ENCODE measurements at places on chromosomes 12 and 14.

- no peak for DNase-seq
Observed at GRCh38 chr12:5036031-5036430, 7.6 kb upstream of the KCNA5 start.

- DNase-seq: no peak
Observed at GRCh38 chr14:85479306-85479705, 50.6 kb upstream of the FLRT2 start.

DNA sequence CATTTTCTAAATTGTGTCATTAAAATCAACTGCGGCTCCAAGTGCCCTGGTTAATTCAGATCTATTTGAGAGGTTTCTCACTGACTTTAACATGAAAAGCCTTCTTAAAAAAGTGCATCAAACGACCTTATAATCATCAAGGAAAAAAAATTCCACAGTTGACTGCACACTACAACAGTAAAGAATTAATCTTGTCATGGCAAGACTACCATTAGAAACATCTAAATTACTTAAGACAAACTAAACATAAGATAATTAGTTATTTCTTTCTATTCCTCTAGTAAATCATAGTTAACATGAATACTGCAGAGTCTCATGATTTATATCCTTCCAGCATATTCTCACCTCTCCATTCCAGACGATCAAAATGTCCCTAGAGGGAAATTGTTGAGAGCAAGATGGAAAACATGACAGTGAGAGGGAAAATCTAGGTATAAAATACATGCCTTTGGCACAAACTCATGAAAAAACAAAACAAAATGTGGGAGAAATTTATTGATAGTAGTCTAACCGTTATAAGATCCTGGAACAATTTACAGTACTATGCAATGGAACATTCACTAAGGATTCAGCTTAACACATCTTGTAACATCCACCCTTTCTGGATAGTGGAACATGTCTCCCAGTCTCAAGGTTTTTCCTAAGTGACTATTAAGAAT, 112.5 kb downstream of the PRKD1 start:
- DNase-seq: no peak

DNA sequence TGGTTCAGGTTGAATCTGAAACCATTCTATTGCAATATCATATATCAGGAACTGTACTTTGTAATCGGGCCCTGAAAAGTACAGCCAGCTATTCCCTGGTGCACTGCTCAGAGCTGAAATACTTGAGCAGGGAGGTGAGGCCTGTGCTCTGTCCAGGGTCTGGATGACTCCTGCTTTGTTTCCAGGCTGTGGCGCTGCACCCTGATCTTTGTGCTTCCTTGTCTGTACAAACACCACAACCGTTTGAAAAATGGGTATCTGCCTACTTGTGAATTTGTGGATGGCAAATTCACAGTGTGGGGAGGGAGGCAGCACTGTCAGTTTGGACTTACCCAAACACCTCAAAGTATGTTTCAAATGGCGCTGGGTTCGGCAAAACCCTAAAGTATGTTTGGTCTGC, 155.4 kb upstream of the FAR2 start:
- no peak for DNase-seq

GRCh38 chr12:80485222-80485987, 41.4 kb downstream of the PTPRQ start:
- DNase-seq: no peak

DNA sequence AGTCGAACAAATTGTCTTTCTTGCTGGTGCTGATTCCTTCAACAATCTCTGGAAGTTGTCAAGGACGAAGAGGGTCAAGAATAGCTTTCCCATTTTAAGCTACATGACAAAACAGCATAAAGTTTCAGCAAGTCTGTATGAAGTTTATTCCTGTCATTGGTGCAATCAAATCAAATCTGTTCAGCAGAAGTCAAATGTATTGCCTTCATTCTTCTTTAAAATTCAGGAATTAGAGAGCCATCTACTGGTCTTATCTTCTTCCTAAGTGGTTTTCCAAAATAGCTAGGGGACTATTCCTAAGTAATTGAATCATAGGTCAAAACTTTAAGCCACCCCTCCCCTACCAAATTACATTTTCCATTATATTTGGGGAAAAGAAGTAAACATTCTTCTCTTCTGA, 990.2 kb downstream of the GALC start:
- no peak for DNase-seq

- no peak for DNase-seq
Observed at GRCh38 chr14:89625731-89626232, 208.7 kb upstream of the FOXN3 start.

- no peak for DNase-seq
Observed at GRCh38 chr14:50812180-50812579, 18.8 kb downstream of the NIN start.

- DNase-seq: no peak
Observed at GRCh38 chr12:54590978-54591591, 2.6 kb upstream of the PPP1R1A start.

DNA sequence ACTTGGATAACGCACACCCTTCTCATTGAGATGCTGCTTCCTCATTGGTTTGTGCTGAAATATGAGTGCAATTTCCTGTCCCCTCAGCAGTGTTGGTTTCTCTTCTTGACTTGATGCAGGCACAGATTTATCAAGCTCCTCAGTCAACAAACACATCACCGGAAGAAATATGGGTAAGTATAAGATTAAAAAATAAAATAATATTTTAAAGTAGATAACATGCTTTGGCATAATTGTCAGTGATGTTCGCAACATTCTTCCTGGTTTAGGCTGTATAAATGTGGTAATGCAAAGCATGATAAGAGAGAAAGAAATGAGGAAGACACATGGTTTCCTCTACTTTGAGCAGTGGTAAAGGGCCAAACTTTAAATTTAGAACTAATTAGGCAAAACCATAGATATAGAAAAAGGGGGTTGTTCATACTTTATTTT, at the start of gene GPR65:
GPR65 (plus strand) TSS at position 86 of the 432 bp plus-strand sequence. CDS start 5,713 bp downstream, outside the sequence.
- no peak for DNase-seq

- DNase-seq: no peak
Observed at GRCh38 chr12:116879509-116880212, 1.6 kb downstream of the HRK start.

DNA sequence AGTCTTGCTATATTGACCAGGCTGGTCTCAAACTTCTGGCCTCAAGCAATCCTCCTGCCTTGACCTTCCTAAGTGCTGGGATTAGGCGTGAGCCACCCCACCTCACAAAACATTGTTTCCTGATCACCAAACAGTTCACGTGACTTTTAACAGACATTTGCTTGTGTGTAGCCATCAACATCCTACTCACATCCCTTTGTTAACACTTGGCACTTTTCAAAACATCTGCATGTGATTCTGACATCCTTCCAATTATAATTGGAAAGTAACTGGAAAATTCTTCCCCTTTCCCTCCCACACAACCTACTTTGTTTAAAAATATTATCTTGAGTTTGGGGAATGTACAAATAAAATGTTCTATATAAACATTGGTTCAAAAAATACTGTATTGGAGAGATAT, 317.9 kb downstream of the PCNX1 start:
- no peak for DNase-seq

DNA sequence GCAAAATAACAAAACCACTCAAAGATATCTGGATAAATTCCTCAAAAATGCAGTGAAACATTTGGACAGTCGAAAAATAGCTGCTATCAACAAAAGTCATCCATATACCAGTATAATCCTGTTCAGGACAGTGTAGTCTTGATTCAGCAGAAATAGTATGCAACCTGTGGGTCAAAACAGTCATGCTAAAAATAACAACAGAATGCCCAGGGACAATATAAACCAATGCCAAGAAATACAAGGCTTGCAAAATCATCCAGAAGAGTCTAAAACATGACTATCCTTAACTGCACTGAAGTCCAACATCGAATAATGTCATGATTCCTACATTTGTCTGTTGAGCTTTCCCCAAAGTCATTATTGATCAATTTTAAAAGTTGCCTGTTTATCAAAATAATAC, 425.9 kb downstream of the FSCB start:
- DNase-seq: no peak

- no peak for DNase-seq
Observed at GRCh38 chr14:103143506-103143905, 20.2 kb downstream of the TNFAIP2 start.

GRCh38 chr14:32022938-32023466, 54.1 kb upstream of the ARHGAP5 start:
- DNase-seq: no peak

- DNase-seq: no peak
Observed at GRCh38 chr14:70919774-70920173, 12.5 kb downstream of the PCNX1 start.

- DNase-seq: no peak
Observed at GRCh38 chr14:106203438-106203837, 677.1 kb downstream of the TMEM121 start.

DNA sequence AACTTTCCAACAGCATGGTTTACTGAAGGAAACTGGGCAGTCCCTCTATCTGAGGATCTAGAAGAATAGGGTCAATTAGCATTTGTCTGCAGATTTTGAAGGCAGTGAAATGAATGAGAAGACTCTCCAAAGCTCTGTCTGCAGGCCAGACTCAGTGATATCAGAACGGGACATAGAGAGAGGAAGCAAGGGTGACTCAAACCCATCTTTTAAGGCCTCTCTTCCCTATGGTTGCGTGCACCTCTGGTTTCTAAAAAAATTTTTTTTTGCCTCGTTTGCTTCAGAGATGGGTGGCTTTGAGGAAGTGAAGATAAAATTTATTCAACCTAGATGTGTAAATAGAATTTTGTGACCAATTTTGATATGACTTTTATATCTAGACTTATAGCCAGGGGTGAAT, 71.9 kb upstream of the HOXC13 start:
- DNase-seq: no peak

- no peak for DNase-seq
Observed at GRCh38 chr14:93014058-93015023, 91.4 kb downstream of the CHGA start.

DNA sequence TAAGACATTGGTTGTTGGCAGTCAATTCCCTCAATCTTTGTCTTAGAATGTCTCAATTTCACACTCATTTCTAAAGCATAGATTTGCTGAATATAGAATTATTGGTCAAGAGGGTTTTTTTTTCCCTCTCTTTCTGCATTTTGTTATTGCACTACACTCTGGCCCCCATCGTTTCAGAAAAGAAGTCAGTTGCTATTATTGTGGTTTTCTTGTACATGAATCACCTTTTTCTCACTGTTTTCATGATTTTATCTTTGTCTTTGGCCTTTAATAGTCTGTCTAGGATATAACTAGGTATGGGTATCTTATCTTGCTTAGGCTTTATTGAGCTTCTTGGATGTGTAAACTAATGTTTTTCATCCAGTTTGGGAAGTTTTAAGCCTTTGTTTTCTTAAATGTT, 194.3 kb upstream of the DAAM1 start:
- DNase-seq: no peak

GRCh38 chr12:93136253-93137055, 207.4 kb upstream of the EEA1 start:
- no peak for DNase-seq

GRCh38 chr12:95718006-95718431, 72.5 kb downstream of the NTN4 start:
- no peak for DNase-seq

DNA sequence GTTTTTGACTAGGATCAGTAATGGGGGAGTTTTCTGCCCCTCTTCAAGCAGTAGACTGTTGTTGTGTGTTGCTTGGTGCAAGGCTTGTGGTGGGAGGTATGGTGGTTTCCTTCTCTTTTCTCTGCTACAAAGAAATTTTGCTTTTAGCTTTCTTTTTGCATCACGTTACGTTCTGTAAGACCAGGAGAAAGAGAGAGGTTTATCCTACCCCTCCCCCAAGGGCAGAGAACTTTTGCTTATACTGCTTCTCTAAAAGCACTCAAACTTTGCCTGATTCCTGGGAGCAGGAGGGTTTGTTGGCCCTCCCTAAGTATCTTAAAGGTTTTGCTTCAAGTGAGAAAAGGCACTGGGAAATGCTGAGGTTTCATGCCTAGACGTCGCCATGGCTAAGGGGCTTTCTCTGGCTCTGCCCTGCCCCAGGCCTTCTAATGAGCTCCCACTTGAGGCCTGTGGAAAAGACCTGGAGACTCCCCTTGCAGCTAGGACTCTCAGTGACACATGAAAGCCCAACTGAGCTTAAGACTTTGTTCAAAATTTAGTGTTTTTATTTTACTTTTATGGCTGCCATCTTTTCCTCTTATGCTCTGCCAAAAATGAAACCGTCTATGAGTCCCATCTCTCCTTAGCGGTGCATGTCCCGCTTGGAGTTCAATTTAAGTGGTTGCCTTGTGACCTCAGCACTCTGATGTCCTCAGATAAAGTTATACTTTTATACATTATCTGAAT, 49.2 kb downstream of the EIF2S3B start:
- DNase-seq: no peak

- no peak for DNase-seq
Observed at GRCh38 chr12:123410041-123410412, 26.1 kb downstream of the KMT5A start.

DNA sequence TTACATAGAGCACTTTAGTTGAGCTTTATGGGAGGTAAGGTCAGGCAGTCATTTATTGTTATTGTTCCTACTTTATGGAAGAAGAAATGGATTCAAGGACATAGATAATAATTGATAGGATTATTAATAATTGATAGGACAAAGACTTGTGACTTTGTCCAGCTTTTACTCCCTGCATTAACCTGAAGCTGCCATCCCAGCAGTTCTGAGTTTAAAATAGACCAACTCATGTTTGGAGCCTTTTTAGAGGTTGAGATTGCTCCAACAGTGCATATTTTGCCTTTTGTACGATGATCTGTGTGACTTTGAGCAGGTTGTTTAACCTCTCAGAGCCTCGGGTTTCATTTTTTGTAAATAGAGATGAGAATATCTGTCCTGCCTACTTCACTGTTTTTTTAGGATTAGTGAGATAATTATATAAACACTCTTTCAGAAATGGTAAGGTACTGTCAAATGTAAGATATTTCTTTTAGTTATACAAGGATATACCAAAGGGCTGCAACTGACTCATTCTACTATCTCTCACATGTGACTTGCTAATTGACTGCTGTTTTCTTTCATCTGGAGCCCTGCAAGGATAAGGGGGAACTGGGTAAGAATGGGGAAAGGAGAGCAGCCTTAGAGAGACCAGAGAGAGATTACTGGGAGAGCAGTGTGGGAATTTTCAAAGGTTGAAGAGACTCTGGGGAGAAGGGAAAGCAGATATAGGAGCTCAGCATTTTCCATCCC, 15.3 kb downstream of the WDR20 start:
- DNase-seq: no peak

- no peak for DNase-seq
Observed at GRCh38 chr12:118375348-118375747, 1.0 kb upstream of the SUDS3 start.

GRCh38 chr14:23299211-23299957, 3.3 kb downstream of the PPP1R3E start:
- no peak for DNase-seq

DNA sequence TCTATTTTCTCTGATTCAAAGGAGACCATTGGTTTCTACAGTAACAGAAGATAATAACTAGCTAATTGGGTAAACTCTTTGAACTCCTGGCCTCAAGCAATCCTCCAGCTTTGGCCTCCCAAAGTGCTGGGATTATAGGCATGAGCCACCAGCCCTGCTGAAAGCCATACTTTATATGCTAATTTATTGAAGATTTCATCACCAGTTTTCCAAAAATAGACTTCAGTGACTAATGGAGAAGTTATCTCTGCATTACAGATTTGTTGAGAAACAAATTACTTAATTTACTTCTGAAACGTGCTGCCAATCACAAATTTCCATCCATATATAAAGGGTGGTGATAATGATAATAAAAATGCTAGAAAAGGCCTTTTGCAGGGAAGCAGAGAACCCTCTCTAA, 1758.1 kb upstream of the SEL1L start:
- no peak for DNase-seq
